ENCODE measurements at places on chromosomes 16 and 17.

DNA sequence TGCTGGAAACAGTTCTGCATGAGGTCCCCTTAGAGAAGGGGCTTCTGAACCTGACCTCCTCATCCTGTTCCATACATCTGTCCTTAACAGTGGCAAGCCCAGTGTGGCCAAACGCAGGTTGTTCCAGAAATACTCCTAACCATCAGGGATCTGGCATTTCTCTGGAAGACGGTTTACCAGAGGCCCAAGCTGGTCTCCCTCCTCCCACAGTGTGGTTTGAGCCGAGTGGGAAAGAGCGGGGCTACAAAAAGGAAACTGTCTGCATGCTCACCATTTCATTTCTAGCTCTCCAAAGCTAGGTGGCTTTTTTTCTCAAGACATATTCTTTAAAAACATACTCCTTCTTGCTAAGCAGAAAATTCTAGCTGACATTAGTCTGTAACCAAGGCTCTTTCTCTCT lies 6.0 kb downstream of the MXRA7 start:
- no peak for DNase-seq

DNA sequence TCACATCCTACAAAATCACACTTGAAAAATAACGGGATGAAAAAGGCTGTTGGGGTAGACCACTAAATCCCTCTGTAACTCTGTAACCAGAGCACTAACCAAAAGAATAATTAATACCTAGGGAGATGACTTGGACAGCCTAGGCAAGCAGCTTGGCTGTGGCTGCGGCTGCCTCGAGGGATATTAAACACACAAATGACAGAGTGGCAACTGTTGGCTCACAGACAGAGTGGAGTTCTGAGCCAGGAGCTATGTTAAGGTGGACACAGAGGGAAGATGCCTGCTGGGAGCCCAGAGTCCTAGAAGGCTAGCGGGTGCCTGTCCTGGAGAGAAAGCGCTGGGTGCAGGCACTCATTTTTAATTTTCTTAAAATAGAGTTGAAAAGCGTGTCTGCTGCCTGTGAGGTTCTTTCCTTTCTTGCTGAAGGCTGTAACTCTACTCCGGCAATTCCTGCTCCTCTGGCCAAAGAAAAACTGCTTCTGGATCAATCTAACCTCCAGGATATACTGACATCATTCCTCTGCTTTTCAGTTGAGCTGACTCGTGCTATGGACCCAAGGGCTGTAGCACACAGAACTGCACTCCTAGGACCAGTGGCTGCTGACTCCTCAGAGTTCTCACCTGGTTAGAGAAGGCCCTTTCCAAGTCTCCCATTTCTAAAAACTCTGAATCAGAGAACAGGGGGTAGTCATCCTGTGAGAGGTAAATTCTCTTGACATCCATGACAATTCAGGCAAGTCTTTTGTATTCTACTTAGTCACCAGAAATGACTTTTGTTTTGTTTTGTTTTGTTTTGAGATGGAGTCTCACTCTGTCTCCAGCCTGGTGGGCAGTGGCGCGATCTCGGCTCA lies 147.9 kb downstream of the STX8 start:
- no peak for DNase-seq

GRCh38 chr17:66727634-66728570 lies 107.0 kb upstream of the CACNG5 start:
- DNase-seq: peak; percentile 36

DNA sequence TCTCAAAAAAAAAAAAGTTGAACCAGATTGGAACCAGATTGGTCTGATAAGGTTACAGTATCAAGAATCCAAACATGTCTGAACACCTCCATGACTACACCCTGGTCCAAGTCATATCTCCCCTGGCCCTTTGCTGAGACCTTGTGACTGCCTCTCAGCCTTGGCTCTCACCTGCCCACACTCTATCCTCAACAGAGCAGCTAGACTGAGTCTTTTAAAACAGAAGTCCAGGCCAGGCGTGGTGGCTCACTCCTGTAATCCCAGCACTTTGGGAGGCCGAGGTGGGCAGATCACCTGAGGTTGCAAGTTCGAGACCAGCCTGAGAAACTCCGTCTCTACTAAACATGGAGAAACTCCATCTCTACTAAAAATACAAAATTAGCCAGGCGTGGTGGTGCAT lies 91.7 kb downstream of the AIPL1 start:
- DNase-seq: no peak

GRCh38 chr16:57976331-57976796 lies 5.4 kb upstream of the CNGB1 start:
- DNase-seq: no peak

DNA sequence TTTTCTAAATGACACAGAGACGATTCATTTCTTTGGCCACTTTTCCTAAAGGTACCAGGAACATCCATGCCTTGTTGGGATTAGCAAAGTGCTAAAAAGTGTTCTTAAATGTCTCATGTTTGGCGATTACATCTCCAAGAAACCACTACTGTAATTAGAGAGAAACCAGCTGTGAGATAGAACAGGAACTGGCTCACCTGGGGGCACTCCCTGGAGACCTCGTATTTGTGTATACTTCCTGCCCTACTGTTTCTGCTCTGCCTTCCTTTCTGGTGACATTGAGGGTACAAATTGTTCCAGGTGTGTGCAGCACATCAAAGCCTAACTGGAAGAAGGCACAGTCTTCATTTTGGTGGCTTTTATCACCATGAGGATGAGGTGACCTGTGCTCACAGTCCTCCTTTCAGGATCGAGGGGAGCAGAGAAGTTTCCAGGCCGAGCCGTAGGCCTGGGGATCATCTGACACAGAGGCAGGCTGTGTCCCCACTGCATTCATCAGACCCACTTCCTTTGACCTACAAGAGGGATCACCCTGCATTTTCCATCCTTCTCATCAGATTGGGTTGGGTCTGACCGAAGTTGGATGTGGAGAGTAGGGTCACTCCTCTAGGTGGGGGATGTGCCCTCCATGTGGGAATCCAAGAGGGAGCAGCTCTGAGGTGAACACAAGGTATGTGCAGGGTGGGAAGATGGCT lies 23.7 kb downstream of the CCL4 start:
- no peak for DNase-seq

DNA sequence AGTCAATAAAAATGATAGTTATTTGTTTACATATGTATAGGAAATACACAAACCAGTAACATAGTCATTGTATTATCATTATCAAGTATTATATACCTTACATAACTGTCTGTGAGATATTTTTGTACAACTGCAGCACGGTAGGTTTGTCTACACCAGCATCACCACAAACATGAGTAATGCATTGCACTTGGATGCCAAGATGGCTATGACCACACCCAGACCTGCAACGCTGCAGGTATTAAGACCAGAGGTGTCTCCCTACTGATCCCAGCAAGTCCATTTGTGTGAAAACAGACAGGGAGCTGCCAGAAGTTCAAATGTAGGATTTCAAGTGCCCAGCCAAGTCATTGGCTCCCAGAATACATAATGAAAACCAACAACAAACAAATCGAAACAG lies 34.2 kb upstream of the NOS2 start:
- no peak for DNase-seq

DNA sequence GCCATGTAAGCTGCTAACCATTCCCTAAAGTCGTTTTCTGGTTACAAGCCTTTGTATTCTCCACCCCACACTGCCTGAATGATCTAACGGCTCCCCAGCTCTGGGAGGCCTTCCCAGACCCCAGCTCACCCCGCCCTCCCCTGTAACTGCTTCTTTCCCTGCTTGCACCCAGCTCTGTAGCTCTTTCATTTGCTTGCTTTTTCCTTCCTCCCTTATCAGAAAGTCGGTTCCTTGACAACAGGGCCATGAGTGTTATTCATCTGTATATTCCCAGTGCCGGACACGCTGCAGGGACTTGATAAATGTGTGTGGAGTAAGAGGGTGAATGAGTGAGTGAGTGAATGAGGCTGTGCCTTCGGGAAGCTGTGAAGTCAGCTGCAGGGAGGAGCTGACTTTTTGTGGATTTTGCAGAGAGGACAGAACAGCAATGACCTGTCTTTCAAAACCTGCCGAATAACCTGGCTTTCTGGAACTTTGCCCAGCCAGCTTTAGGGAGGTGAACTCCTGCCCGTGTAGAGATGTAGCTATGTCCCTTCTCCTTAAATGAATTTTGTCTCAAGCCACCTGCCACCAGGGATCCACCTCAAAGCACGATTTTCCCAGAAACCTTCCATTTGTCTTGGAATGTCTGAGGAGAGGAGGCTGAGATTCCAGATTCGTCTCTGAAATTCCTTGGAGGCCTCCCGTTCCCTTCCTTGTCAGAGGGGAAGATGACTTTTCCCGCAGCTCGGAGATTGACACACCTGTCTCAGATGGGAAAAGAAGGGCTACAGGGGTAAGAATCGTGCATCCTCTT lies 20.0 kb upstream of the CACNG4 start:
- no peak for DNase-seq

DNA sequence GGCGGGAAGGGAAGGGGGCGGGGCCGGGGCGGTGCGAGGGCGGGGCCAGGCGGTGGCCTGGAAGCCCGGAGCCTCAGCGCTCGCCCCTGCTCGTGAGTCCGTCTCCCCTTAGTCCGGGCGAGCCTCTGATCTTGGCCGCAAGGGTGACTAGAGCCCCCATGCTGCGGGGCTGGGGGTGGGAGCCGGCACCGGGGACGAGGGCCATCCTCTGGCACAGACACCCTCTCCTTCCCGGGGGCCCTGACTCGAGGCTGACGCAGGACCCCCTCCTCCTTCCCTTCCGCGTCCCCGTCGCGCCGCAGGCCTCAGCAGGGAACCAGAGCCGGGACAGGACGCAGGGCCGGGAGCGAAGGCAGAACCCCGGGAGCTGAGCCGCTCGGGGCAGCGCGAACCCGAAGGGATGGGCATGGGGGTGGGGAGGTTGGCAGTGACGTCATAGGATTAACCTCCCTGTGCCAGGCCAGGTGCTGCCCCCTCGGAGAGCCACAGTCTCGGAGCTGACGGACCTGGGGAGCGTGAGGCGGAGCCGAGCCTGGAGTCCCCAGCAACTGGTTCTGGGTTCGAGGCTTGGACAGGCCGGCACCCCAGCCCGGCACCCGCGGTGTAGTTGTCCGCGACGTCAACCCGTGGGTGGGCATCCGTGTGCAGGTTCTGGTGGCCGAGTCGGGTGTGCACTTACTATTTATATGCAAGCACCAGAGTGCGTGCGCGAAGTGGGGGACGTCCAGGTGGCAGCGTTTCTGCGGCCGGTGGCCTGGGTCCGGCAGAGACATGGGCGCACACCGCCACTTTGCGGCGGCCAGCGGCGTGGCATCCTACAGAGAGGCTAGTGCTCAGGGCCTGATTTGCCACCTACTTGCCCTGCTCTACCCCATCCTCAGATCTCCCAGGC lies 503 bp upstream of the PLCD3 start:
- peak; percentile 76 for DNase-seq

GRCh38 chr16:28902909-28903308 lies 22.1 kb downstream of the RABEP2 start:
- no peak for DNase-seq

GRCh38 chr17:29697371-29697770 lies 74.7 kb upstream of the CORO6 start:
- no peak for DNase-seq

- no peak for DNase-seq
These were observed 14.9 kb upstream of the KLHL11 start for GRCh38 chr17:41880130-41880529.

Measured in stimulated activated CD4-positive, alpha-beta T cell treated with anti-CD3 and anti-CD28 coated beads, Interleukin-12 subunit alpha, Interleukin-12 subunit beta, amount 100 ng/mL, for 4 hours (primary cell).